ENCODE measurements at places on chromosomes 7 and 10. TPM values are rescaled to one million over a fixed set of nuclear protein-coding genes. Genes with fewer than 3 reads are reported as not detected.

- DNase-seq, result no peak
Measured at GRCh38 chr7:154861589-154861988, 141.3 kb downstream of the PAXIP1 start.

DNA sequence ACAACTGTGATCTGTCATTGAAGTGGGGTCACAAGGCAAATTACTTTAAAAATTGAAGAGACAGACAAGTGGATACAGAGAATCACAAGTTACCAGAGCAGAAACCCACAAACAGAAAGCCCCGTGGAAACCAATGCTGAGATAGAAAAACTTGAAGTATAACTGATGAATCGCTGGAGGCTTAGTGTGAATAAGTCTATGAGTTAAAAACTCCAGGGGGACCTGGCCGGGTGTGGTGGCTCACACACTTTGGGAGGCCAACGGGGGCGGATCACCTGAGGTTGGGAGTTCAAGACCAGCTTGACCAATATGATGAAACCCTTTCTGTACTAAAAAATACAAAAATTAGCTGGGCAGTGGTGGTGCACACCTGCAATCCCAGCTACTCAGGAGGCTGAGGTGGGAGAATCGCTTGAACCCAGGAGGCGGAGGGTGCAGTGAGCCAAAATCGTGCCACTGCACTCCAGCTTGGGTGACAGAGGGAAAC, 69.7 kb upstream of the ZNRF2 start:
- no peak for DNase-seq

Gene GPR15LG
- total RNA-seq, result 621 TPM

GRCh38 chr10:112938808-112939482, 11.1 kb upstream of the TCF7L2 start:
- DNase-seq, result no peak

GRCh38 chr10:113093188-113094113, 143.4 kb downstream of the TCF7L2 start:
- peak; percentile 54 for DNase-seq

DNA sequence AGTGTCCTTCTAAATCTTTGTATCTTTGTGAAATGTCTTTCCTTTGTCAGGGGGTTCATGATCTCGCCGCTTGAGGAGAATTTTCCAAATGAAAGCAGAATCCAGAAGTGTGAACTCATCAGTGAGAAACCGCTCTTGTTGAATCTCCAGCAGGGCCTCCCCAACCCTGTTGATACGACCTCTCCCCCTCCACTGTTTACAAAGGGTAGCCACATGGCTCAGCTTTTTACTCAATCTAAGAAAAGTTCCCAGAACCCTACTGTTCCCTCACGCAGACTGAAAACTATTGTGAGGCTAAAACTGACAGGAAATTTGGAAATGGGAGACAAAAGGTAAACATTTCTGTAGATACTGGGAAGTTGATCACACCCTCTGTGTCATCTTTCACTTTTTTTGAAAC, 73.9 kb downstream of the SEMA3C start:
- no peak for DNase-seq

GRCh38 chr7:116731445-116732335, 59.7 kb downstream of the MET start:
- no peak for DNase-seq

GRCh38 chr7:129636641-129637040, 25.1 kb downstream of the NRF1 start:
- DNase-seq, result no peak

Gene MYH16
- total RNA-seq, result not detected

Gene CISD1
- total RNA-seq, result 46.4 TPM

Gene LRRC17
- 1.4 TPM for total RNA-seq

Gene ZNF365
- not detected for total RNA-seq

DNA sequence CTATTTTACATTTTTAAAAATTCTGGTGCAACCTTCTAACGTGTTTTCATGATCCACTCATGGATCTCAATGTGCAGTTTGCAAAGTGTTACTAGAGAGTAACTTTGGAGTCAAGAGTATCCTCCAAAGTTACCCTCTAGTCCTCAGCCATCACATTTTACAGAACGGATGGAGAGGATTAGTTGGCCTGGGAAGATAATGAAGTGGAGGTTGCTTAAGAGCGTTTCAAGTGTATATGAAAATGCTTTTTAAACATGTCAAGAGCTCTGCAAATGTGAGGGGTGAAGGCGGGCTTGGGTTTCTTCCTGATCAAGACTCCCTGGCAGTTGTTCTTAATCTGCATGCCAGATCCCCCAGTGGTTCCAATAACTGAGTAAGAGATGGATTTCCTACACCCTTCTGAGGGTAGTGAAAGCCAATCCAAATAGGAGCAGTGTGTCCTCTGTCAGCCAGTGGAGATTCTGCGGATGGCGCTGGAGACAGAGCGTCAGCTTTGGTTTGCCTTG, 299.4 kb upstream of the NPVF start:
- no peak for DNase-seq

DNA sequence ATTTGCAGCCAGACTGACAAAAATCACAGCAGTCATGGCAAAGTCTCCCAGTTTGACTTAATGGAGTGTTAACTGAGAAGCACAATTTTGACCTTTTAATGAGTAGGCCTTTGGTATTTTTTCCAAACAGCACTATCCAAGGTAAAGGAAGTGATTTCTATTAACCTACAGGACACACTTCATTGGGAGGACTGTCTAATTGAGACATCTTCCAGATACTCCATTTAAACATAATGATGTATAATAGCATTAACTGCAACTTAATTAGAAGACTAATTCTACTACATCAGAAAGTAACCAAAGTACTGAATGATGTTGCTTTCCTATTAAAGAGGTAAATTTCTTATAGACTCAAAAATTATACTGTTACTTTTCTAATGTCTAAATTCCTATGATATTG, 61.1 kb downstream of the TWIST1 start:
- DNase-seq, result no peak

Gene DDIT4
- 60.1 TPM for total RNA-seq

GRCh38 chr10:118790058-118790457, 35.3 kb upstream of the CACUL1 start:
- no peak for DNase-seq

DNA sequence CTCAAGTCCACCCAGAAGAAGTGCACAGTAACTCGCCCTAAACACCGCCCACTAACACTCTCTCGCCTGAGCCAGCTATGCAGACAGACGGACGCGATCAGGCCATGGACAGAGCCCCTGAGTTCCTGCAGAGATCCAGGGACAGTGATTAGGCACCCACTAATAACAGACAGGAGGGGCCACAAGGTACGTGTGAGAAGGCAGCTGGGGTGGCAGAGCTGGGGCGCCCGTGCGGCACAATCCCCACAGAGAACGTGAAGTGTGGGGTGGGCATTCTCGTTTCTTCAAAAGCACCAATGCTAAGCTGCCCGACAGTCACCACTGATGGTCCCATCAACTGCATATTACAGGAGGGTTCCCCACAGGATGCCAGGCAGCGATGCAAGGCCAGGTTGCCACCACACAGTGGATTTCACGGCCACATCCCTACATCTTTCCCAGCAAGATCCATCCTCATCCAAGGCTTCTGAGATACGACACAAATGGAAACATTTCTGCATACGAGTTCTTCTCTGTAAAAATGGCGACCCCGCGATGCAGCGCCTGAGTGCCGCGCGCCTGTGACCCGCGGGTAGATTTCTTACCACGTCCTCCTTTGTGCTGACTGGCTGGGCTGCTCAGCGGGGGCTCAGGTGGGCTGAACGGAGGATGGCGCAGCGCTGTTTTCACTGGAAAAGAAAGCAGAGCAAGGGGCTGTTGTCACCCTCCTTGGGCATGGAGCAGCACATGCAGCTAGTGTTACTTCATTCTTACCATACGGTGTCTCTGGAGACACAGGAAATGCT, 237.5 kb downstream of the TNS3 start:
- DNase-seq, result no peak

- DNase-seq, result no peak
Measured at GRCh38 chr10:3747984-3748383, 37.0 kb downstream of the KLF6 start.

GRCh38 chr10:44382131-44382858, 2.6 kb downstream of the CXCL12 start:
- DNase-seq, result peak; percentile 15

Gene PRSS37
- total RNA-seq, result not detected

Gene SLC26A3
- 2,382 TPM for total RNA-seq

GRCh38 chr7:85025312-85025756, 161.5 kb downstream of the SEMA3D start:
- peak; percentile 62 for DNase-seq

DNA sequence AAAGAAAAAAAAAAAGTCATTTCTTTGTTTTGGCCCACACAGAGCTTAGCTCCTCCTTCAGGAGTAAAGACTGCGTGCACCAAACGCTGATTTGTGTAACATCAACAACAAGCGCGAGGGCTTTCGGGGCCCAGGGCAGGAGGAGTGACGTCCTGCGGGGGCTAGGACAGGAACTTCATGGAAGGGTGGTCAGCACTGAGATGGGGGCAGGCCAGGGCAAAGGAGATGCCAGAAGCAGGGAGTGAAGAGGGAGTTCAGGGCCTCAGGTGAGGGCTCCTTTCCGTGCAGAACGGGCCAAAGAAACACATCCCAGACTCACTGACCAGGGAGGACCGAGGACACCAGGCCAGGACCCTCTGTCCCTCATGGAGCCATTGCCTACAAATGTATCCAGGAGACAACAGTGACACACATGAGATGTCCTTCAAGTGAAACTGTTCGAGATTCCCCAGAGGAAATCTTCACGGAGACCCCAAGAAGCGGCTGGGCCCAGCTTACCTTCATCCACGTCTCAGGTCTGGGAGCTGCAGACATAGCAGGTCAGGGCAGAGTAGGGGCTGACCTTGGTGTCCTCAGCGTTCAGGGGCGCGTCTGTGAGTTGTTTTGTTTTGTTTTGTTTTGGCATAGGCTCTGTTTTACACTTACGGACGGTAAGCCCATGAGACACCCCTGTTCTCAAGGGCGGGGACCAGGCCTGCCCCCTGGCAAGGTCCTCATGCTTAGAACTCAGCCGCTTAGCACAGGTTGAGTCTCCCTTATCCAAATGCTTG, 30.4 kb upstream of the SHH start:
- DNase-seq, result no peak

DNA sequence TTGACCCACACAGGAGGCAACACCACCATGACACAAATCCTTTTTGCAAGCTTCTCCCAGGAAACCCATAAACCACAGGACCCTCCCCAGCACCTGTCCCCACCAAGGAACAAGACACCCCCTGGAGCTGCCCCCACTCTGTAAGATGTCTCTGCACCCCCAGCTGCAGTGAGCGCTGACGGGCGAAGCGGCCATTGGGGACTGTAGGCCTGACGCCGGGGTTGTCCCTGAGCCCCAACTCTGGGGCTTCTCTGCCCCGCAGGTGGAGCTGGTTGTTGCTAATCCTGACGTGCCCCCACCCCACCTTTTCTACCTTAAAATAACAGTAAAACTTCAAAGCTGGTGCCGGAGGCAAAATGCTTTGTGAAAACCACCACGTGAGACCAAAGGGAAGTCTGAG, 94.7 kb upstream of the PPP2R2D start:
- no peak for DNase-seq

Gene DLX6
- not detected for total RNA-seq

Gene FOXK1
- 19.9 TPM for total RNA-seq

Gene COL28A1
- total RNA-seq, result 3.2 TPM

Gene MYOF
- 110 TPM for total RNA-seq

DNA sequence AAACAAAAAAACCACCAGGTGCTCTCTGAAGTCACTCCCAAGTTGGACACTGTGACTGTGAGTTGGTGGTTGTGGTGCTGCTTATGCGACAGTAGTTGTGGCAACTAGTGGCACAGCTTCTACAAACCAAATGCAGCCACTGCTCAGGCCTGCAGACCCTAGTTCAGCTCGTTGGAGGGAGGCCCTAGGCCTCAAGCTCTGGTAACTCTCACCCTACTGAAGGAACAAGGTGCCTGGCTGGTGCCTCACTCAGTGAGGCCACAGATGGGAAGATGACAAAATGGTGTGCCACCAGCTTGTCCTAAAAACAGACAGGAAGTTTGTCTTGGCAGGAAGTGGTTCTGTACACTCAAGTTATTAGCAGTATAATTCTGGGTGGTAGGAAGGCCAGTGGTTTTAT, 45.3 kb upstream of the RAPGEF5 start:
- no peak for DNase-seq

Gene NKX6-2
- total RNA-seq, result not detected

- no peak for DNase-seq
Measured at GRCh38 chr10:101781655-101781983, 1.6 kb downstream of the NPM3 start.

- DNase-seq, result no peak
Measured at GRCh38 chr10:77090381-77091356, 546.9 kb downstream of the KCNMA1 start.

- DNase-seq, result no peak
Measured at GRCh38 chr7:91201442-91202113, 62.7 kb upstream of the FZD1 start.

Gene SPDYE9
- total RNA-seq, result not detected

Gene CHST3
- total RNA-seq, result 2.7 TPM

DNA sequence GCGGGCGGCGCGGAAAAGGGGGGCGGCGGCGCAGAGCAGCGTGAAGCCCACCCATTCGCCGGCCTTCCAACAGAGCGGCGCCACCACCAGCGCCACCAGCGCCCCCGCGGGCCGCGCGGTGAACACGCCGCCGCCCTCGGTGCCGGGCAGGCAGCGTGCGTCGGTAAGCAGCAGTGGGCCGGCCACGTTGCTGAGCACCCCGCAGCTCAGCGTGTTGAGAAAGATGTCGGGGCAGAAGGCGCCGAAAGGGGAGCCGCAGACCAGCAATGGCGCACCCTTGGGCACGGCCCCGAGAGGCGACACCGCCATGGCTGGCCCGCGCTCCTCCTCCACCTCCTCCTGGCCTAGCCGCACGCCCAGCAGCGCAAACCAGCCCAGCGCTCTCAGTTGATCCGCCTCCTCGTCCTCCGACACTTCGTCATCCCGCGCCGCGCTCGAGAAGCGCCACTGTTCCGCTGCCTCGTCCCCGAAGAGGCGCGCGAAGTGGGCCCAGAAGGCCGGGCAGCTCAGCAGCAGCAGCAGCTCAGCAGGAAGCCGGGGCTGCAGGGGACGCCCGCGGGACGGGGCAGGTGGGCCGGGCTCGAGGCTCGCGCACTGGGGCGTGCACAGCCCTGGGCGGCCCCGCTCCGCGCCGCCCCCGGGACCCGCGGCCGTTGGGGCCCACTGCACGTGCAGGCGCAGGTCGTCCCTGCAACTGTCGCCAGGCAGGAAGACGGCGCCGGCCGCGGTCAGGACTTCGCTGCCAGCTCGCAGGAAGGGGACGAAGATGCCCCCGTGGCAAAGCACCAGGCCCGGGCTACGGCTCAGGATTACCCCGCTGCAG, 623 bp downstream of the TYSND1 start:
- peak; percentile 76 for DNase-seq
